CD8-positive, alpha-beta memory T cell (primary cell): ENCODE measurements at places on chromosomes 6 and 20.

DNA sequence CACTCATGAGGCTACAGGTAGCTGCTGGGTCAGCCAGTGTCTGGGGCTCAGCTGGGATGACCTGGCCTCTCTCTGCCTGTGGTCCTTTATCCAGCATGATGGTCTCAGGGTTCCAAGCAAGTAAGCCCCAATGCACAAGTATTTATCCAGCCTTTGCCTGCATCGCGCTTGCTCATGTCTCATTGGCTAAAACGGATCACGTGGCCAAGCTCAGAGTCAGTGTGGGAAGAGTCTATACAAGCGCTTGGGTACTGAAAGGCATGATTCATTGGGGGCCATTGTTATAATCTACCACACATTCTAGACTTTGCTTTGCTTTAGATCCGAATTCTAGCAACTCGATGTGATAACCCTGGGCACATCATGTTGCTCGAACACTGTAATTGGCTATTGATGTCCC lies 48.3 kb downstream of the PPP1R16B start:
- DNase-seq: no peak

DNA sequence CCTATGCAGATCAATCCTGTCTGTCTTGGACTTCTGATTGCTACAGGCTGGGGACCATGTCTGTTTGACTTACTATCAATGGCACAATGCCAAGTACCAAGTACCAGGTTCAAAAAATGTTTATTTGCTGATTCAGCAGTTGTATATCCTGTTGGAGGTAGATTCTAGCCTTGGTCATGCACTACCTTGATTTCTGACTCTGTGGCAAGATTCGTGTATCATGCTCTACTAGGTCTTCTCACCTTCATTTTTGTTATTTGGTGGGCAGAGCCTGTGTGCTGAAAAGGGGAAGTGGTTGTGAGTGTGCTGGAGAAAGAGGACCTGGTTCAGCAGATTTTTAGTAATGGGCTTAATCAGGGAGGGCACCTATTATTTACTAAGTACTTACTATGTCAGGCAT lies 192.4 kb upstream of the MYLIP start:
- DNase-seq: no peak

DNA sequence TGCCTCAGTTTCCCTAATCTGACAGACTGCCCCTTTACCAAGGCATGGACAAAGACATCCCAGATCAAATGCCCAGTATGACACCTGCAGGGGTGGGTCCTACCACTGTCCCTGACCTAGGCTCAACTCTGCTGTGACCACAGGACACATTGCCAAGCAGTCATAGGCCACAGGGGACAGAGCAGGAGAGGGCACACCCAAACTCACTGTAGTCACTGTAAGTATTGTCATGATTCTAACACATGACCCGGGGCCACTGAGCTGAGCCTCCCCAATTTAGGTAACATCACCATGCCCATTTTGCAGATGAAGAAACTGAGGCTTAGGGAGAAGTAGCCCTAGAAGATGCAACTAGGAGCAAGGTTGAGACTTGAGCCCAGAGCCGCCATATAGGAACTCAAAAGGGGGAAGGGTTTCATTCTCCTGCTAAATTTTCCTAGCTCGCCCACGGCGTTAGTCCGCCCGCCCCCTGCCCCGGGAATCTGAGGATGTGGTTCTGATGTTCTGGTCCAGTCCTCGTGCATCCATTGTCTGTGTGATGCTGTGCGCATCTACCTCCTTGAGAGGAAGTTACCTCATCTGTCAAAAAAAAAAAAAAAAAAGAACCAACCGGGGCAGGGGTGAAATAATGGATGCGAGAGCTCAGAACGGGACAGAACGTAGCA lies 44.8 kb downstream of the PMEPA1 start:
- DNase-seq: no peak

GRCh38 chr20:49893242-49894072 lies 21.9 kb downstream of the SPATA2 start:
- DNase-seq: no peak

DNA sequence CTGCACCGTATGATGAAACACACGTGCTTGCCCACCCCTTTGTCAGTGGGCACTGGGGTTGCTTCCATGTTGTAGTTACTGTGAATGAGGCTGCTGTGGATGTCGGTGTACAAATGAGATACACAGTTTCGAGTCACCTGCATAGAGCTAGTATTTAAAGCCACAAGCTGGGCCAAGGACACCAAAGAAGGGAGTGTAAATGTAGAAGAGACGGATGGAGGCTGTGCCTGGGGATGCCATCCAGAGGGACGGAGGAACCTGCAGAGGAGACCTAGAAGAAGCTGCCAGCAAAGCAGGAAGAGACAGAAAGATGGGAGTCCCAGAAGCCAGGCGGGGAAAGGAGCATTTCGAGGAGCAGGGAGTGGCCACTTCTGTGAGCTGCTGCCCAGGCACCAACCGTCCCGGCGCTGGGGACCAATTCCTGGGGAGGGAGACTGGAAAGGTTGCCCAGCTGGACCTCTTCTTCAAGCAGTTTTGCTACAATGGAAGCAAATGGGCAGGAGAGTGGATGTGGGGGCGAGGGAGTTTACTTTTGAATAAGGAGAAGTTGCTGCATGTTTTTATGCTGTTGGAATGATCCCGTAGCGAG lies 339.3 kb downstream of the ZFAND3 start:
- DNase-seq: no peak

GRCh38 chr6:71706523-71706922 lies 179.8 kb upstream of the RIMS1 start:
- DNase-seq: no peak

GRCh38 chr6:47529734-47530133 lies 52.1 kb downstream of the CD2AP start:
- no peak for DNase-seq

- no peak for DNase-seq
These were observed 210.1 kb upstream of the CCN2 start for GRCh38 chr6:132161283-132161682.

DNA sequence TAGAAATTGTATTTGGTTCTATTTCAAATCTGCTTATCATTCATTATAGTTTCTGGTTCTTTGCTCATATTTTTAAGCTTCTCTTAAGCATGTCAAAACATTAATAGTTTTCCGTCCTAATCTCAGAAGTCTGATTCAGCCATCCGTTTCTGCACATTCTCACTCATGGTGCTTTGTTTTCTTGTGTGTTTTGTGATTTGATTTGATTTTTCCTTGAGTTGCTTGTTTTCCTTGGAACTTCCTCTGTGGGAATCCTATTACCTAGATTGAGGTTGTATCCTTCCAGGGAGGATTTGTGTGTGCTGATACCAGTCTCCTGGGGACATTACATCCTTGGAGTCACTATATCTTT lies 7.9 kb downstream of the SNX9 start:
- DNase-seq: no peak

- no peak for DNase-seq
These were observed 166.2 kb downstream of the EPM2A start for GRCh38 chr6:145569140-145569539.

GRCh38 chr20:37988306-37988954 lies 44.8 kb downstream of the TTI1 start:
- DNase-seq: no peak

DNA sequence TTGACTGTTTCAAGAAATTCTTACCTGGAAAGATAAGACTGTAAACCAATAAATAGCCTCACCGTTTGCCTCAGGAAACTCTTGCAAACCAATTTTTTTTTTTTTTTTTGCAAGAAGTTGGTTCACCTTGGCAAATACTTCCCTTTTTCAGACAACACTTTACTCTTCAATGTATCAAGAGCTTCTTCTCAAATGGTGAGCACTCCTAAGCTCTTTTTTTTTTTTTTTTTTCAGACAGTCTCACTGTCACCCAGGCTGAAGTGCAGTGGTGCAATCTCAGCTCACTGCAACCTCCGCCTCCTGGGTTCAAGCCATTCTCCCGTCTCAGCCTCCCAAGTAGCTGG lies 22.7 kb upstream of the SNTA1 start:
- no peak for DNase-seq

DNA sequence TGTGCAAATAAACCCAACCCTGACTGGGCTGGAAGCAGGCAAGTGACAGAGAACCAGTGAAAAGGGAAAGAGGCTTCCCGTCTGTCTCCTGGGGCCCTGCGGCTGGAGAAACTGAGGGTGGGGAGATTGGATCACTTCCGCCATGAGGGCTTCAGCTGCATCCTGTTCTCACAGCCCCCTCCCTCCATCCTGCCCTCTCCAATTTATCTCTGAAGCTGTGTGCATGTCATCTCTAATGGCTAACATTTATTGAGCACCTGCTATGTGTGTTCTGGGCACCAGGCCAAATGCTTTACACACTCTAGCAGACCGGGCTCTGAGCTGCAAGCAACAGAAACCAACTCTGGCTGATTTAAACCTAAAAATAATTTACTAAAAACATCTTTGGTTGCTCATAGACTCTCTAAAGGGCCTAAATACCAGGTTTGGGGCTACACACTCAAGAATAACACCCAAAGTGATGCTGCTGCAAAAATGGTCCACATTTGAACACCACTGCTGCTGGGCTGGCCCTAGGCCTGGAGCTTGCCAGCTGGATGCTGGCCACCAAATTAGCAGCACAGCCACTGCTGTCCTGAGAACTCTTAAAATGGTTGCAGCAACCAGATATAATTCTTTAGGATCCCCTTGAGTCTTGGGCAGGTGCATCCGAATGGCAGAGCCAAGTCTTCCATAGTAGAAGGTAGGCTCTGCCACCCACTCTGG lies 123.6 kb upstream of the LRFN2 start:
- DNase-seq: no peak

DNA sequence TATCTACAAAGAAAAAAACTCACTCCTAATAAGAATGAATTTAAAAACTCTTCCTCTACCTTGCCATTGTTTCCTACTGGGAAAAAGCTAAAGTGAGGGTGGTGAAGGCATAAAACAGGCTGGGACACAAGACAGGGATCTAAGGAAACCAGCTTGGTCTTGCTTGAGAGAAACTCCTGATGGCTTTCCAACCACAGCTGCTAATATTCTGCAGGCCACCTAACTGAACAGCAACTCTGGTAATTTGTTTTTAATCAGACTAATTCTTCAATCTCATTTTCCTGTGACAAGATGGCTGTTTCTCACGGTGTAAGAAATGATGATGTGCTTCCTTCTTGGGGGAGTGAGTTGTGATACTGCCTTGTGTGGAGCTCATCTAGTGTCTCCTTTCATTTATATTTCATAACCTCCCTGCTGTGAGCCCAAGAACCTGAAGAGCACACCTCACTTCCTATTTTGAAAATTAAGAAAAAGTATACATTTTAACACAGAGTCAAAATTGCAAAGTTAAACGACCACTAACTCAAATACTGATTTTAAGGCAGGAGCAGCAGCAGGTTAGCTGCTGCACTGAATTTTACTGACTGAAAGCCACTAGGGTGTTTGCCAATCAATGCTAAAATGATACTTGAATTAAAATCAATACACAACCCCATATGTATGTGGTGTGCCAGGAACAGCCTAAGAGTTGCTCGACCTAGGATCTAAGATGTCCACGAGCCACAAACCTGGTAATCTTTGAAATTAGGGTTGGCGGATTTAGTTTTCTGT lies 58.0 kb downstream of the BACH2 start:
- DNase-seq: no peak

DNA sequence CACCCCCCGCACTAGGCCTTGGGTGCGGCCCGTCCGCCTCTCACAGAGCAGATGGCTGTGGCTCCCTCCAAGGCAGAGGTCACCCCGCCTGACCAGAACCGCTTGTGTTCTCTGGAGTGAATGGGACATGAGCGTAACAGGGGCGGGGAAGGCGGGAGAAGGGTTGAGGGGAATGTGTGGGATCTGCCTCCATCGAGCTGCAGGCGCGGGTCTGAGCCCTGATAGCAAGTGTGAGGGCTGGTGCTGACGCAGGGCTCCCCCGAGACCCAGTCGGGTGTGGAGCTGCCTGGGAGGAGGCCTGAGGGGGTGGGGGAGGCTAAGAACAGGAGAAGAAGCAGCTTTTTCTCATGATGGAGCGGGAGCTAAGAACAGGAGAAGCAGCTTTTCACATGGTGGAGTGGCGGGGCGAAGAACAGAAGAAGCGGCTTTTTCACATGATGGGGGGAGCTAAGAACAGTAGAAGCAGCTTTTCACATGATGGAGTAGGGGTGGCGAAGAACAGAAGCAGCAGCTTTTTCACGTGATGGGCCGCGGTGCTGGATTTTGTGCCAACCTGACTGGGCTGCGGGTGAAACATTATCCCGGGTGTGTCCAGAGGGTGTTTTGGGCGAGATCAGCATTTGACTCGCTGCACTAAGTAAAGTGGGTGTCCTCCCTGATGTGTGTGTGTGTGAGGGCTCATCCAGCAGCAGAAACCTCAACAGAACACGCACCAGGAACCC lies 169.3 kb downstream of the TTLL2 start:
- DNase-seq: no peak

DNA sequence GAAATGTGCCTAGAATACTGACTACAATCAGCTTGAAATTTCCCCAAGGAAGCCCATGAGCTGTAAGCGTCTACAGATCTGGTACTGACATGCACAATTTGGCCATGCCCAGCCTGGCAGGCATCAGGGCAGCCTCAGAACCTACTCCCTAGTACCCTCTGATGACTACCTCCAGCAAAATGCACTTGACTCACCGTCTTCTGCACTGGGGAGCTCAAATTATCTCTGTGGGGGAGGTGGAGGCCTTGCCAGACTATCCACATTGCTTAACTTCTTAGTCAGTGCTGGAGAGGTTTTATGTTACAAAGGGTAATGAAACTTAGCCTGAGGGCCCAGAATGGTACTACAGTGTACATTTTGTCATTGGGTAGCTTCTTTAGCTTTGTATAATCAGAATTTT lies 126.0 kb upstream of the ADGRF1 start:
- DNase-seq: no peak

- no peak for DNase-seq
These were observed 21.7 kb upstream of the RFPL4B start for GRCh38 chr6:112325444-112325843.

DNA sequence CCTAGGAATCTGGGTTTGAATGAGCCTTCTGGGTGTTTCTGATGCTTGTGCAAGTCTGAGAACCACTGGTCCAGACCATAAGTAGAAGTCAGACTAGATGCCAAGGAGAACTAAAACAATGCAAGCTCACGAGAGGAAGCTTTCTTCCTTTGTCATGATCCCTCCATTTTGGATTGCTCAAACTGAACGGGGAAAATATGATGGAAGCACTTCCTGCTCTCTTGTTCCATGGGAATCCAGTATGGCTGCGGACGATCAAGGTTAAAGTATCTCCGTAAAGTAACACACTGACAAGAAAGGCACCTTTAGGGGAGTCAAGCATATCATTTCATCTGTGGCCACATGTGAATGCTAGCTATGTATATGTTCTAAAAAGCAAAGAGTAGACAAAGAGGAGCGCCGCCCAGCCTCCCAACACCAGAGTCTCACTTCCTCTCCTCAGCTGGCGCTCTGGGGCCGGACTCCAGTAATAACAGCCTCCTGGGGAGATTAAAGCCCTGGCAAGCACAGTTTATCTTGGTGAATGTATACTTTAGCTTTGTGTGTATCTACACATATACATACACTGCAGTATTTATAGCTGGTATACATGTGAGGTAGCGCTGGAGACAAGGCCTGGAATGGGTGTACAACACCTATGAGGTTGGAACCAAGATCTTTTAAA lies 88.1 kb downstream of the FOXC1 start:
- DNase-seq: no peak

- peak; percentile 67 for DNase-seq
These were observed 33.8 kb upstream of the RREB1 start for GRCh38 chr6:7073821-7074525.
